ENCODE measurements at places on chromosomes 2 and 18.

GRCh38 chr2:64260817-64261216, 116.6 kb upstream of the PELI1 start:
- DNase-seq: peak; percentile 53

GRCh38 chr2:119223521-119224390, at the start of gene STEAP3:
STEAP3 (plus strand) TSS chr2:119223834; CDS start chr2:119231013, 7,179 bp downstream.
- no peak for DNase-seq

DNA sequence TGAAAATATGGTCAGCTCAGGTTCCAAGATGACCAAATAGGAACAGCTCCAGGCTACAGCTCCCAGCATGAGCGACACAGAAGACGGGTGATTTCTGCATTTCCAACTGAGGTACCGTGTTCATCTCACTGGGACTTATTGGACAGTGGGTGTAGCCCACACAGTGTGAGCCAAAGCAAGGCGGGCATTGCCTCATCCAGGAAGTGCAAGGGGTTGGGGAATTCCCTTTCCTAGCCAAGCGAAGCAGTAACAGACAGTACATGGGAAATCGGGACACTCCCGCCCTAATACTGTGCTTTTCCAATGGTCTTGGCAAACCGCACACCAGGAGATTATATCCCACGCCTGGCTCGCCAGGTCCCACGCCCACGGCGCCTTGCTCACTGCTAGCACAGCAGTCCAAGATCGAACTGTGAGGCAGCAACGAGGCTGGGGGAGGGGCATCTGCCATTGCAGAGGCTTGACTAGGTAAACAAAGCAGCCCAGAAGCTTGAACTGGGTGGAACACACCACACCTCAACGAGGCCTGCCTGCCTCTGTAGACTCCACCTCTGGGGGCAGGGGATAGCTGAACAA, 57.5 kb downstream of the WDPCP start:
- DNase-seq: no peak

GRCh38 chr2:33145459-33145858, 198.7 kb downstream of the LTBP1 start:
- DNase-seq: no peak

DNA sequence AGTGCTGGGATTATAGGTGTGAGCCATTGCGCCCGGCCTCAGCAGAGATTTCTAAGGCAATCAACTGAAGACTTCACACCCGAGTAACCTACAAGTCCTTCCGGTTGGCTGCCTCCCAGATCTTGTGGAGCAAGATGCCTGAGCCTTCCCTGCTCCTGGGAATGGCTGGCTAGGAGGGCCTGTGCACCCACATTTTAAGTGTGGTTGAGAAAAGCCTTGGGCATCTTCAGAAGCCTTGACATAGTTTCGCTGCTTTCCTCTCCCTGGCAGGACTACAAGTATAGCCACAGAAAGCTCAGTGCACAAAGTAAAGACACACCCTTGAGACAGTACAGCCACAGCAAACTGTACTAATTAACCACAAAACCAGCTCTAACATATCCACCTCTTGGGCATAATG, 35.2 kb downstream of the E2F6 start:
- no peak for DNase-seq
